Activated naive CD4-positive, alpha-beta T cell treated with anti-CD3 and anti-CD28 coated beads, Interleukin-2, amount 50 U/mL, for 72 hours (primary cell): ENCODE measurements at places on chromosomes 2 and 18.
A peak's percentile ranks its signal among the peaks of the same experiment; 100 is the strongest.

DNA sequence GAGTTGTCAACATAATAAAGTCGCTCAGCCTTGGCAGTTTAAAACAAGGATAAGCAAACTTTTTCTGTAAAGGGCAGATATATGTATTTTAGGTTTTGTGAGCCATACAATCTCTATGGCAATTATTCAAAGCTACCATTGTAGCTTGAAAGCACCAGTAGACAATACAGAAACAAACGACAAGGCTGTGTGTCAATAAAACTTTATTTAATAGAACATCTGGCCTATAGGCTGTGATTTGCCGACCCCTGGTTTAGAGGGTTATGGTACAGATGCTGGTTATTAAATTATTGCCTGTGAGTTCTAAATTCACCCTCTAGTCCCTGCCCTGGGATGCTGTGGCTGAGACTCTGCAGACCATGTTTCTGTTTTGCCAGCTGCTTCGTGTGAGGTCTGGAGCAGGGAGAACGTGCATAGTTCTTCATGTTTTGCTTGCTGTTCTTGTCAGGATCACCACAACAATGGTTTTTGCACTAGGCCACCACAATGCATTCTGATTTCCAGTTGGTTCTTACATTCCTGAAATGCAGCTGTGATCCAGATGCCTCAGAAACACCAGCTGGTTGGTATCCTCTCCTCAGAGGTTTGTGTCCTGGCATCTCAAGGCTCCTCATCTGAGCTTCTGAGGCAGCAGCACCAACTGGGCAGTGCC is 46.6 kb downstream of the ICOS start:
- no peak for DNase-seq

DNA sequence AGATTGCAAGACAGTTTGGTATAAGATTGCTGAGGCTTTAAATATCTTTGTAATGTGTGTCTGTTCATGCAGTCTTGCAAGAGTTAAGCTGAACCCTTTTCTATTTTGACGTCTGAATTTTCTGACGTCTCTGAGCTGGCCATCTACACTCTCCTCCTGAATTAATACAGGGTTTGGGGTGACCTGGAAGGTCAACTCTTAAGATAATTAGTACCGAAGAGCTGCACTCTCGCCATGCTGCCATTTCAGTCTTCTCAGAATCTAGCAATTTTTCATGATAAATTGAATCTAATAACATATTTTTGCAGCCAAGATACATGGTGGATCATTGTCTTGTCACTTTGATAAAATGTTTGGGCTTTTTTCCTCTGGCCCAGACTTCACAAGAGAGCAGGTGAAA is 1245.2 kb upstream of the CELF4 start:
- no peak for DNase-seq

DNA sequence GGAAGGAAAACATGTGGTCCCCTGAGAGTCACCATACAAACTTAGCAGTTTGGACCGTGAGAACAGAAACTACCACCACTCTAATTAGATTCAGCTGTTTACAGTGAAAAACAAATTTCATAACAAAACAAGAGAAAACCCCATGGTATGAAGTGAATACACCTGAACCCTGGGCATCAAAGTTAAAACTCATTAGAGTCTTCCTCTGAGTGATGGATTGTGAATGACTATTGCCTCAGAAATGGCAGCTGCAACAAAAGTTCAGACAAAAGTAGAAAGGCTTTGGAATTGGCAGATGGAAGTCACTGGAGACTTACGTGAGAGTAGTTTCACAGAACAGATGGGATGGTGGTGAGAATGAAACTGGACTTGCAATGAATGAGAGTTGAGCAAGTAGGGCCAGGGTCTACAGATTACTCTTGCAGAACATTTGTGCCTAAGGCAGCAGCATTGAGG is 98.0 kb downstream of the AAK1 start:
- no peak for DNase-seq

- DNase-seq = no peak
Observed at GRCh38 chr2:150207979-150208378, 279.5 kb downstream of the RND3 start.

DNA sequence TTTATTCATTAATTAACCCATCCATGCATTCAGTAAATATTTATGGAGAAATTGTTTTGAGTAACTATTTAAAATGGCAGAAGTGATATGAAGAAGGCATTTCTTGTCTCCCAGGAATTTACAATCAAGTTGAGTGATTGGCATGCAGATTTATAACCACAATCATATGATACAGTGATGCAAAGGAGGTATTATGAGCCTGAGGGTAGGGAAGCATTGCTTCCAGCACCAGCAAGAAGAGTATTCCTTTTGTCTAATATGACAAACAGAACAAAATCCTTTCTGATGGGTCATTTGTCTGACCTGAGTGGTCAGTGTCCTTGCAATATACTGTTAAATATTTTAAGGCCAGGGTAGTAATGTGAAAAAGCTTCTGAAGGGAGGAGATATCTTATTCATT is 244.2 kb upstream of the RGPD4 start:
- no peak for DNase-seq

- no peak for DNase-seq
Observed at GRCh38 chr2:152390837-152391236, 55.9 kb downstream of the FMNL2 start.

DNA sequence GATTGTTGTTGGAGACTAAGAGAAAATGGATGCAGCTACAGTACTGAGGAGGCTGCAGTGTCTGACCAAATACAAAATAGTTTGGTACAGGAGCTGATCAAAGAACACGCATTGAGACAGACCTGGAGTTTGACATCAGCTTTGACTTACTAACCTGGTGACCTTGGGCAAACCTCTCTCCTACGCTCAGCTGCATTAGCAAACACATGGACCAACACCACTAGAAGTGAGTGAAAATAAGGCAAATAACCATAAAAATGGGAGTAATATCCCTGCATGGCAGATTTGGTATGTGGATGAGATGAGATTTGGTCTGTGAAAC is 126.5 kb downstream of the LPIN1 start:
- no peak for DNase-seq

DNA sequence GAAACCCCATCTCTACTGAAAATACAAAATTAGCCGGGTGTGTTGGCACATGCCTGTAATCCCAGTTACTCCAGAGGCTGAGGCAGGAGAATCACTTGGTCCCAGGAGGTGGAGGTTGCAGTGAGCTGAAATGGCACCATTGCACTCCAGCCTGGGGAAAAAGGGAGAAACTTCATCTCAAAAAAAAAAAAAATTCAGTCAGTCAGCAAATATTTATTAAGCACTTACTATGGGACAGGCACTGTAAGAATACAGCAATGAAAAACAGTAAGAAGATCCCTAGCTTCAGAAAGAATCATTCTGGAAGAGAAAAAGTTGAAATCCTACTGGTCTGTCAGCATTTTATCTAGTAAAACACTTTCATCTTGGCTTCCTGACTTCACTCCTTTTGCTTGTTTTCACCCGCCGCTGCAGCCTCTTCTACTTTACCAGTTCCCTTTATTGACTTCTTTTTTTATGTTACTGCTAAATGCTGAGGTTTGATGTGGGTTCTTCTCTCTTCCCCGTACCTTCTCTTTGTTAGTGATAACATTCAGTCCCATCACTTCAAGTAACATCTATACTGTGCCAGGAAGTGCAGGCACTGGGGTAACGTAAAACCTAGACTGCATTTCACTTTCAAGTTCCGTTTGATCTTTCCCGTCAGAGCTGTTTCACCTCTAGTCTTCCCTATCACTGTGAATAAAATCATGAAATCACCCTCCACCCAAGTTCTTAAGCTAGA is 10.8 kb upstream of the TAF4B start:
- DNase-seq = peak; percentile 47

GRCh38 chr2:28321426-28321825 is 71.2 kb upstream of the FOSL2 start:
- DNase-seq = no peak

- DNase-seq = no peak
Observed at GRCh38 chr2:96828874-96829273, 12.8 kb downstream of the CNNM3 start.

GRCh38 chr2:202056611-202057010 is 16.4 kb upstream of the KIAA2012 start:
- no peak for DNase-seq

DNA sequence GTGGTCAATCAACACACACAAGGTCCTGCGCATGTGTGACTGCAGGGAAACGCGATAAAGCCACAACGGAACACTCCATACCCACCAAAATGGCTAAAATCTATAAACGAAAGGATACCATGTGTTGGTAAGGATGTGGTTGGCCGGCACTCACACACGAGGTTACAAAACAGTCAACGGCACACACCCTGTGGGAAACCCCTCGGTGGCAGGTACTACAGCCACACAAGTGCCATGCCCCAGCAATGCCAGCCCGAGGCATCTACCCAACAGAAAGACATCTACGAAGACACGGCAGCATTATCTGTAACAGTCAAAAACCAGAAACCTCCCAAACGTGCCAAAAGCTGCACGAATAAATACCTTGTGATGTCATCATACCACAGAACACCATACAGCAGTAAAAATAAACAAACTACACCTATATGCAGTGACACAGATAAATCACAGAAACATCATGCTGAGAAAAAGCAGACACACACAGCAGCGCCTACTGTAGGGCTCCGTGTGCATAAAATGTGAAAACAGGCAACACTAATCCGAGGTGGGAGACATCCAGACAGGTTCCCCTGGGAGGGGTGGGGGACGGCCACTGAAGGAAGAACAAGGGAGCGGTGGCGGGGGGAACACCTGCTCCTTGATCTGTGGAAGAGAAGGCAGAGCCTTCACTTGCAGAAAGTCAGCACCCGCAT is 36.7 kb downstream of the HDAC4 start:
- DNase-seq = no peak

DNA sequence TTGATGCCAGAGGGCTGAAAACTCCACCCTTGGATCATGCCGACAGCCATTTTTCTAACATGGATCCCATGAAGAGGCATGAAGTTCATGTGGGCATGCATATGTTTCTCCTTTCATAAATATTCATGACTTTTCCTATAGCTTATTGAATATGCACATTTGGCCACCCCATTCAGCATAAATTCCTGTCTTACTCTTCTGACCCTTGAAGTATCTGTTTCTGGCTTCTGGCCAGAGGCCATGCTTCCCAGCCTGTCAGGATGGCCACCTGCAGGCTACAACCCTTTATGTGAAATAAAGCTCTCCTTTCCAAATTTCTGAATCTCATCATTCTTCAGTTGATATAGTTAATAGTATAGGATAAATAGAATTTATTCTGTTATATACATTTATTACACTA is 19.6 kb upstream of the MSTN start:
- no peak for DNase-seq

DNA sequence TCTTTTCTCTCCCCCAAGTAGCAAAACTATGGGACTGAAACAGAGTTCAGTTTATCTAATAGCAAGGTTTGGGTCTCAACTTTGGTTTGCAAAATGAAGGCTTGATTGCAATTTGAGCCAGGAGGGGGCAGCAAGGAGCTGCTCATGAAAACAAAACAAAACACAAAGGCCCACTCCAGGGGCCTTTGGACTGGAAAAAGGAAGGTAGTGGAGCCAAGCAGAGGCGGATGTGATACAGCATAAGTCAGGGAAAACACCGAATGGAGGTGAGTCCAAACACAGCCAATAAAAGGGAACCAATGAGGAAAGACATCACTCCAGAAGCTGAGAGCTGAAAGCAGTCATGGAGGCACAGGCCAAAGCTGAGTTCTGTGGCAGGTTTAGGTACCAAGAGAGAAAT is 799.7 kb upstream of the ACVR2A start:
- peak; percentile 56 for DNase-seq

- DNase-seq = no peak
Observed at GRCh38 chr2:239113615-239114014, 265.7 kb downstream of the TWIST2 start.

DNA sequence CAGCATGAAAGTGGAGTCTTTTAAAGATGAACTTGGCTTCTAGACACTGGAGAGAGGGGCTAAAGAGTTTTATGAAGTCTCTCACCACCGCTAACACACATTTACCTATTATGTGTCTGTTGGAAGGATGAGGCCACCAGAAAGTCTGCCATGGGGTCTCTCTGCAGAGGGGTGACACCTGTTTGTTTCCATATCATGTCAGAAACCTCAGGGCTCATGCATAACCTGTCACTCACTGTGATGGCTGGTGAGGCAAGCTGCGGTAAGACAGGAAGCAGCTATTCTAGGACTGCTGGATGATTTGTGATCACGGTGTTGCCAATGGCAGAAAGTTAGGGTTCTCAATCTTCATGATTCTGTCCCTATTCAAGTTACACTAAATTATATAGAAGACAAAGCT is 60.8 kb upstream of the DNMT3A start:
- no peak for DNase-seq

DNA sequence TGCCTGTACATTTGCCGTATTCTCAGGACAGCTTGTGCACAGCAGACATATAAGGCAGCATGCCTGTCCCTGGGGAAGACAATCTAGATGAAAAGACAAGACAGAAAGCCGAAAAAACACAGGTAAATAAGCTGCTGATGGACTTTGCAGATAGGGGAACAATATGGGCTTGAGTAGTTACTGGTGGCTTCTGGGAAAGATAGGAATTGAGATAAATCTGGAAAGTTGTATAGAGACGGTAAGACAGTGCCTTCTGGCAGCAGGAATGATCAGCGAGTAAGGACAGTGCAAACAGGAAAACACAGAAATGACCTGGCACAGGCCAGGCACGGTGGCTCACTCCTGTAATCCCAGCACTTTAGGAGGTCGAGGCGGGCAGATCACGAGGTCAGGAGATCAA is 70.2 kb downstream of the FAM124B start:
- no peak for DNase-seq

- DNase-seq = no peak
Observed at GRCh38 chr2:20617892-20618467, 32.9 kb downstream of the HS1BP3 start.

- no peak for DNase-seq
Observed at GRCh38 chr18:50944245-50944932, 23.5 kb upstream of the ELAC1 start.

- no peak for DNase-seq
Observed at GRCh38 chr2:207276248-207276647, 110.5 kb upstream of the KLF7 start.

DNA sequence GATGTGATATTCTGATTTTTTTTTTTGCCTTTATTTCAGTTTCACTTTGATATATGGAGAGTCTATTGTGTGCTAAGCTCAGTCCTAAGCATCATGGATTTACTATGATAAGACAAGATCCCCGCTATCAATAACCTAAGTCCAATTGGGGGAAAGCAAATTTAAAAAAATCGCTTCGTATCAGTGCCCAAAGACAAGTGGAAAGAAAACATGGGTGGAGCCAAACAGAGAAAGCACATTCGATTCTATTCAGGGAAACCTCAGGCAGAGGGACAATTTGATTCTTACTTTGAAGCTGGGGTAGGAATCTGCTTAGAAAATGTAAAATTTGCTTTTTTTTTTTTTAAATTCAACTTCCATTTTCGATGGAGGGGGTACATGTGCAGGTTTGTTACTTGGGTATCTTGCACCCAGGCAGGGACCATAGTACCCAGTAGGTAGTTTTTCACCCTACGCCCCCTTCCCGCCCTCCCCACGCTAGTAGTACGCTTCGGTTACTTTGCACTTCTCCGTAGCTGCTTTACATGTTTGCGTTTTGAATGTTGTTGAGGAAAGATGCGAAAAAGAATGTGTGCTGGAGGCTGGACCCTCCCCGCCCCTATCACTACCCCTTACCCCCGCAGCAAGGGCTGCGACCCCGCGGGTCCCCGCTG is 12.4 kb downstream of the KIF5C start:
- DNase-seq = no peak

GRCh38 chr2:8154936-8155335 is 526.9 kb upstream of the ID2 start:
- DNase-seq = peak; percentile 6
